CD4-positive, alpha-beta T cell treated with Interleukin-10 for 1 hour (primary cell): ENCODE measurements at places on chromosomes 2 and 18.

DNA sequence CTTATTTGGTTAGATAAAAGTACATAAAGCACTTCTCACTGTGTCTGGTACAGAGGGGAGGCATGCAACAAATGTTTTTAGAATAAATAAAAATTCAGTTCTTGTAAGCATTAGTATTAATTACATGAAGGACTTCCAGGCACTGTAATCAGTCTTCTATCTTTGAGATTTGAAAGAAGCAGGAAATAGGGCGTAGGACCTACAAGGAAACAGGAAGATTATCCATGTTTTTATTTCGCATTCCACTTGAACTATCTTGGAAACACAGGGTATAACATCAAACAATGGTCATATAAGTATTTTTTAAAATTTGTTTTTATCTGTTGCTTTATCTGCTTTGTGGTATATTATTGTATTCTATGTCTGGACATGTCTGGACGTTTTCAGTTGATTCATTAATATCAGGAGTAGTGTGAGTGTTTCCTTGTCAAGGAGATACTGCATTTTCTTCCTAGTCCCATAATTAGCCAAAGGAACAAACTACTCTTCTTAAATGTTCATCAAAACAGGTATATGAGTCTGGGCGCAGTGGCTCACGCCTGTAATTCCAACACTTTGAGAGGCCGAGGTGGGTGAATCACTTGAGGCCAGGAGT, 32.5 kb downstream of the BMPR2 start:
- DNase-seq: no peak

DNA sequence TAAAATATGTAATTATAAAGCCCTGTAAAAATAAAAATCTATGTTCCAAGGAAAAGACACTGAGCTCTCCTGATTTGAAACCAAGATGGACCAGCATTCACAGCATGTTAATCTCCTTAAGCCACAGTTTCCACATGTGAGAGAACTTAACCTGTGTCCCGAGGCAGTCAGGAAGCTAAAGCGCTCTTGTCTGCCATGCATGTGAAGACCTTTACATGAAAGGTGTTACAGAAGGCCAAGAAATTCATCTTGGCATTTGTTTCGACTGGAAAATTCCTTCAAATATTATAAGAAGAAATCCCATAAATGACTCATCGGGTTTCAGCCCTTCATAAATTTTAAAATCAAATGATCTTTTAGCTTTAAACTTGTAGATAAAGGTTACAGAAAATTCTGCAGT, 328.6 kb downstream of the CDH2 start:
- no peak for DNase-seq

- DNase-seq: no peak
Observed at GRCh38 chr2:28135799-28136198, 245.3 kb downstream of the BABAM2 start.

DNA sequence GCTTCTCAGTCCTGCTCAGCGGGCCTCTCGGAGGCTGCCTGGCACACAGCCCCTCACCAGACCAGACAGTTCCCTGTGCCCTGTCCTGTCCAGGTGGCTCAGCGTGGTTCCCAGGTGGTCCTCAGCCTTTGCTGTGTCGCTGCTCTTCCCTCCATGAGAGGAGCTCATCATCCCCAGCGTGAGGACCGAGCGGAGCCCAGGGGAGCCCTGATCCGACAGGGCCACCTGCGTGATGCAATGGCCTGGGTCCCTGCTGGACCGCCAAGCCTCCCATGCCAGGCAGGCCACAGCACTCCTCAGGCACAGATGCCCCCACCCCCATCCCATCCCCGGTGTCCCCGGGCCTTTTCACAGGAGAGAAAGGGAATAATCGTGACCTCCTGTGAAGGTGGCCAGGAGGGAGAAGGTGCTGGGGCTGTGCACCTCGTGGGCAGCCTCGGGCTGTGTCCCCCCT, 4.3 kb downstream of the GPC1 start:
- no peak for DNase-seq

GRCh38 chr2:43059183-43059897, 167.1 kb downstream of the ZFP36L2 start:
- DNase-seq: peak; percentile 55

GRCh38 chr2:166331468-166331867, 44.3 kb downstream of the SCN9A start:
- no peak for DNase-seq

DNA sequence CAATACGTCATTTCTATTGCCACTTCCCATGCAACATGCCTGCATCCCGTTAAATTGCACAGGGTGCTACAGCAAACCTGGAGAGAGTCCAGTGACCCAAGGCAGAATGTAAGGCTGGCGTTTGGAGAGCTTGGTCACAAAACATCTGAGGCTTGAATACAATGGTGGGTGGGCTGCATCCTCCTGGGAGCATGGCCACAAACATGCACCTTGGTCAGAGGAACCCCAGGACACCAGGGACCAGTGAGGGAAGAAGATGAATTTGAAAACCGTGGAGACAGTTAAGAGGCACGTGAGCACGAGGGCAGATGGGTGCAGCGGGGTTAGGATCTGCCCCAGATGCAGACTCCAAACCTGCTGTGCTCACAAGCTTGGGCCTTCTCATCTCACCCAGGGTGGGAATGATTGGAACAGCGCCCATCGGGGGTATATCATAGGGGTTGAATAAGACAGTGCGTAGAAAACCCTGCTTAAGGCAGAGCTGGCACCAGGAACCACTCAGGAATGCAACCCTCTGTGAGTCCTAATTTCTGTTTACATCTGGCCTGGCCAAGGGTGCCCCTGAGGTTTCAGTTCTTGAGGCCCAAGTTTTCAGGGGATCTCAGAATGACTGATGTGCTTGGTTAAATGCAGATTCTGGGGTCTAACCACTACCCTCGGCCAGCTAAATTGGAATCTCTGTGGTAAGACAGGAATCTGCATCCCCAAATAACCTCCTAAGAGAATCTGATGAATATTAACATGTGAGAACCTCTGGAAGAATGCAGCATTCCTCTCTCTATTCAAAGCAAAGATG, 97.2 kb downstream of the ARL4C start:
- no peak for DNase-seq
